Endothelial cell of umbilical vein (primary cell): ENCODE measurements at places on chromosomes 16 and 17.

- DNase-seq: no peak
Observed at GRCh38 chr17:9071016-9071415, 49.7 kb downstream of the NTN1 start.

GRCh38 chr17:44911133-44912001 is 3.9 kb downstream of the GFAP start:
- peak; percentile 36 for DNase-seq

DNA sequence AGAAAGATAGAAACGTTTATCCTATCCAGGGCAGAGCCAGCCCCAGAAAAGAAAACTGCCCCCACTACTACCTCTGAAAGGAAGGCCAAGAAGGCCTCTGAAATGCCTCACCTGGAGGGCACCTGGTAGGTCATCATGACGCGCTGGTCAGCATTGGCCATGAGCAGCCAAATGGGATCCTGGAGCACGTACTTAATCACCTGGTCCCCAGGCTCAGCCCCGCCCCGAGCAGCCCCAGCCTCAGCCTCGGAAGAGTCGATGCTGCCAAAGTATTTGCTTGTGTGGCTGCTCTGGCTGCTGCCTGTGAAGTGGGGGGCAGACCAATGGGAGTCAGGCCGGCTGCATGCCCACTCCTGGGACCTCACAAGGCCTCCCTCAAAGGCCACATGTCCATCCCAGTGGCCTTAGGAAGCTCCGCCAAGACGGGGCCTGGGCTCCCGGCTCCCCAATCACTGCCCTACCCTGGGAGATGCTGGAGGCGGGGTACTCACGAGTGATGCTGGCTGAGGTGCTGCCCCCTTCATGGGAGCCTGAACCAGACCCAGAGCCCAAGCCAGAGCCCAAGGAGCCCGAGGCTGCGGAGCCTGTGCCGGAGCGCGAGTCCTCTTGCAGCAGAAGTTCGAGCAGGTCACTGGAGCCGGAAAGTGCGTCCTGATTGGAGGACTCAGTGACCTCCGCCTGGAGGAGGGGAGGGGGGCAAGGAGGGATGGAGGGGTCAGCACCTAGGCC is 9.9 kb downstream of the PER1 start:
- DNase-seq: no peak

DNA sequence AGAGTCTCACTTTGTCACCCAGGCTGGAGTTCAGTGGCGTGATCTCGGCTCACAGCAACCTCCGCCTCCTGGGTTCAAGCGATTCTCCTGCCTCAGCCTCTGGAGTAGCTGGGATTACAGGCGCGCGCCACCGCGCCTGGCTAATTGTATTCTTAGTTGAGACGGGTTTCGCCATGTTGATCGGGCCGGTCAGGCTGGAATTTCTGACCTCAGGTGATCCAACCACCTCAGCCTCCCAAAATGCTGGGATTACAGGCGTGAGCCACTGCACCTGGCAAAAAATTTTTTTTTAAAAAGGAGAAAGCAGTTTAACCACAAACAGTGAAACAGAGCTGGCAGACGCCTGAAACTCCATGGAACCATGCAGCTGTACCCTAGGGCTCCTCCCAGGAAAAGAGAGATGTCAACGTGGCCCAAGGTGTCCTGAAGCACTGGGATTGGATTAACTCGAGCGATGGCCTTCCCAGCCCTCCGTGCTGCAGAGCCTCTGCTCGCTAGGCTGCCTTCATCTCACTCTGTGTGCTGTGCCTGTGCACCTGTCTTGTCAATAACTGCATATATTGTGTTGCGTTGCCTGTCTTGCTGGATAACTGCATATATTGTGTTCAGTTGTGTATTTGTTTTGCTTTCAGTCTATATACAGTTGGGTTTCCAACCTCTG is 29.6 kb upstream of the FOXK2 start:
- no peak for DNase-seq

DNA sequence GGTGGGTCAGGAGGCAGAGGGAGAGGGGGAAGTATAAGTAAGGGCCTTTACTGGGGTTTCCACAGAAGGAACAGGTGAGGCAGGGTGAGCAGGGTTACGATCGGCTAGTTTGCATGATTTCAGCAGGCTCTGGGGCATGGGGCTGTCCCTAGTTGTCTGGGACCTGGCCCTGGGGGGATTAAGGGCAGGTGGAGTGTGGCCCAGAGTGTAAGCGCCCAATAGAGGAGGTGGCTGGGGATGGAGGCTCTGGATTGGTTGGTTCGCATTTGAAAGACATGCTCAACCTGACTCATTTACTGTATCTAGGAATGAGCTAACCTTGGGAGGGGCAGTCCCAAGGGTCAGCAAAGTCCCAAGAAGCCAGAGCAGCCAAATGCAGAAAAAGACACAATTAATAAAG is 230.3 kb downstream of the MAP2K4 start:
- DNase-seq: no peak

GRCh38 chr16:74865922-74866598 is 91.4 kb upstream of the FA2H start:
- DNase-seq: no peak

- DNase-seq: peak; percentile 44
Observed at GRCh38 chr16:4404247-4404966, 12.0 kb downstream of the CORO7 start.

DNA sequence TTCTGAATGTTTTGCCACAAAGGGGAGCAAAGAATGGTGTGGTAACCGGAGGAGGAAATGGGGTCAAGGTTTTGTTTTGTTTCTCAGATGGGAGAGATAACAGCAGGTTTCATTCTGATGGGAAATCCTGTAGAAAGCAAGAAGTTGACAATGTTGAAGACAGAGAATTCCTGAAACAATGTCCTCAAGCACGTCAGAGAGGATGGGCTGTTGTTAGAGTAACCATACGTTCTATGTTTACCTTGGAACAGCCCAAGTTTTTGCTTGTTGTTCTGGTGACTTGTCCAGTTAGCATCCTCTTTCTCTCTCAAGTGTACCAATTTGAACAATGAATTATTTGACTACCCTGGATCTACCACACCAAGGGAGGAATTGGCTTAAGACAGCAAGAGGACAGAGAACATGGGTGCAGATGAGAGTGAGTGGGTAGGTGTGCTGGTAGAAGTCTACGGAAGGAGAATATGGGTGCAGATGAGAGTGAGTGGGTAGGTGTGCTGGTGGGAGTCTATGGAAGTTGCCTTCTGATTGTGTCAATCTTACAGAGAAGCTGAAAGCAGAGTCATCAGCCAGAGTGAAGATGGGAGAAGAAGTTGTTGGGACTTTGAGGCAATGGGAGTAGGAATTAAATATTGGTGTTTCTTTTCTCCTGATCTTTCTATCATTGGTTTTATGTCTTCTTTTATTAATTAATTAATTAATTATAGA is 14.8 kb upstream of the NSRP1 start:
- DNase-seq: peak; percentile 19

- peak; percentile 86 for DNase-seq
Observed at GRCh38 chr16:89863741-89864526, 9.5 kb upstream of the TCF25 start.

- no peak for DNase-seq
Observed at GRCh38 chr17:51730303-51731050, 428.0 kb downstream of the CA10 start.

- no peak for DNase-seq
Observed at GRCh38 chr17:27423651-27424050, 32.6 kb upstream of the KSR1 start.

- peak; percentile 50 for DNase-seq
Observed at GRCh38 chr17:74199306-74200092, 4.0 kb upstream of the RPL38 start.

- peak; percentile 37 for DNase-seq
Observed at GRCh38 chr17:57881143-57881542, 31.3 kb upstream of the MRPS23 start.

- DNase-seq: no peak
Observed at GRCh38 chr16:10497132-10498101, 83.0 kb downstream of the EMP2 start.

DNA sequence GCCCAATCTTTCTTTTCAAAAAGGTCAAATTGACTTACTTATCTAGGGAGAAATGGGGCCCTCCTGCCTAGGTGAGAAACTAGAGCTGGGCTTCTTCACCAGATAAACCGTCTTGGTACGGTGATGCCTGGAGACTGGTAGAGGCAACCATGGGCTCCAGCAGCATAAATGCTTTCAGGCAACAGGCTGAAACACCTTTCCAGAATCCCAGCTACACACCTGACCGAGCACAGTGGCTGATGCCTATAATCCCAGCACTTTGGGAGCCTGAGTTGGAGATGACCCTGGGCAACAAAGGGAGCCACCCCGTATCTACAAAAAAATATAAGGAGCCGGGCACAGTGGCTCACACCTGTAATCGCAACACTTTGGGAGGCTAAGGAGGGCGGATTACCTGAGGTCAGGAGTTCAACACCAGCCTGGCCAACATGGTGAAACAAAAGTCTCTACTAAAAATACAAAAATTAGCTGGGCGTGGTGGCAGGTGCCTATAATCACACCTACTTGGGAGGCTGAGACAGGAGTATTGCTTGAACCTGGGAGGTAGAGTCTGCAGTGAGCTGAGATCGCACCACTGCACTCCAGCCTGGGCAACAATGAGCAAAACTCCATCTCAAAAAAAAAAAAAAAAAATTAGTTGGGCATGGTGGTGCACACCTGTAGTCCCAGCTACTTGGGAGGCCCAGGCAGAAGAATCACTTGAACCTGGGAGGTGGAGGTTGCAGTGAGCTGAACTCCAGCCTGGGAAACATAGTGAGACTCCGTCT is 8.0 kb downstream of the TRAF4 start:
- no peak for DNase-seq

- DNase-seq: peak; percentile 25
Observed at GRCh38 chr17:31663576-31663975, 195.5 kb downstream of the COPRS start.

DNA sequence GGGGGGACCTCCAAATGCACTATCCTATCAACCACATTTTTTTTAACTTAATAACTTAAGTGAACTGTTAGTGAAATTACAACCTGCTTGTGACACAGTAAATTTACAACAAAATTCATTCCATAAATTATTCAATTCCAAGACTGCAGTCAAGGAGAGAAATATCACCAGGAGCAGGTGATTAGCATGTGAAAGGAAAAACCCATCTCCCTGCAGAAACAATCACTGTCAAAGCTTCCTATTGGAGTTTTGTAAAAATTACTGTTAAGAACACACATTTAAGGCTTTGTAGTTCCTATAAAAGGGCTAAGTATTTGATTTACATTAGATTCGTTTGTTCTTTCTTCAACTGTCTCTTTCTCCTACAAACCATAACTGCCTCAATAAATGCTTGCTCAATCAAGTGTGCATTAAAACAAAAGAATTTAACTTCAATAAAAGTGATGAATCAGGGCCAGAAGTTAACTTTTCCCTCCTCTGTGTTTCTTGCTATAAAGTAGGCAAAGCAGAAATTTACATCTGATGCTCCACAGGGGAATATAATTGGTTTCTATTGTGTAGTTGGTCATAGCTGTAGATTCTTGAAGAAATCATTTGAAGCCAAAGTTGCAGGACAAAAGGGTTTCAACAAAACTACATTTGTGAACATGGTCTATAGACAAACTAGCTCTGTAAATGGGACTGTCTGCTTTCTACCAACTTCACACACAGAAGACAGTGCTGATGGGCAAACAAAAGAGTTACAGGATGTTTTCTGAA is 195.1 kb upstream of the PSMD7 start:
- DNase-seq: no peak

- peak; percentile 68 for DNase-seq
Observed at GRCh38 chr17:38444151-38444550, 15.9 kb downstream of the ARHGAP23 start.

- peak; percentile 6 for DNase-seq
Observed at GRCh38 chr16:59698346-59699020, 964.4 kb upstream of the GOT2 start.

GRCh38 chr17:42428141-42428944 is 5.3 kb upstream of the CAVIN1 start:
- DNase-seq: peak; percentile 85

- DNase-seq: peak; percentile 3
Observed at GRCh38 chr17:70588003-70588402, 418.7 kb downstream of the KCNJ2 start.

- no peak for DNase-seq
Observed at GRCh38 chr17:75350706-75351105, 54.8 kb downstream of the GRB2 start.

GRCh38 chr17:10357768-10358167 is 15.0 kb downstream of the MYH13 start:
- no peak for DNase-seq

DNA sequence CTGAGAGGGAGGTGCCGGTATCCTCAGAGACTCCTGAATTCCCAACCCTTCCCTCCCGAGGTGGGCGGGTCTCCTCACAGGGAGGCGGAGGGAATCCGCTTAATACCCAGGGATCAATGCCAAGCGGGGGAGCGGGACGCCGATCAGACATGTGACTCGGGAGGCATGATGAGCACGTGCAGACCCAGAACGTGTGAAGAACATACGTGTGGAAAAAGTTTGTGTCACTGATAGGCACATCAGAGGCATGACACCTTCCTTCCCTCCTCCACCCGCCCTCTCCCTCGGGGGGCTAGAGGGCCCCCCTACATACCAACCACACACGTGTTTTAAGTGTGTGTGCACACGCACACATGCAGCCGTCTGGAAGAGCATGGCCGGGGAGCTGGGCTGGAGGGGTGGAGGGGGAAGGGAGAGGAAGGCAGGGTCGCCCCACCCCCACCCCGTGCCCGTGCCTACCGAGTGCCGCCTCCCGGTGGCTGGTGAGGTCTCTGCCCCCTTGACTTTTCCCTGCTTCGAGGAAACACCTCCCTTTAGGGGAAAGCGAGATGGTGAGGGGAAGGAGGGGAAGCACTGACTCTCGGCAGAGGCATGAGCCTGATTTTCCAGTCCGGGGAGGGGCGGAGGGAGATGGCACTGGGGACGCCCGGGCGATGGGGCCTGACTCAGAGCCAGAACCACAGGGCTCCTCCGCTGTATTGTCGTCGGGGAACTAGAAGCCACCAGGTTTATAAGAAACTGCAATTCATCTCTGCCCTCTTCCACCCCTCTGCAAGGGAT is 12.1 kb upstream of the TBX21 start:
- no peak for DNase-seq

- no peak for DNase-seq
Observed at GRCh38 chr16:51430716-51431369, 279.8 kb upstream of the SALL1 start.

DNA sequence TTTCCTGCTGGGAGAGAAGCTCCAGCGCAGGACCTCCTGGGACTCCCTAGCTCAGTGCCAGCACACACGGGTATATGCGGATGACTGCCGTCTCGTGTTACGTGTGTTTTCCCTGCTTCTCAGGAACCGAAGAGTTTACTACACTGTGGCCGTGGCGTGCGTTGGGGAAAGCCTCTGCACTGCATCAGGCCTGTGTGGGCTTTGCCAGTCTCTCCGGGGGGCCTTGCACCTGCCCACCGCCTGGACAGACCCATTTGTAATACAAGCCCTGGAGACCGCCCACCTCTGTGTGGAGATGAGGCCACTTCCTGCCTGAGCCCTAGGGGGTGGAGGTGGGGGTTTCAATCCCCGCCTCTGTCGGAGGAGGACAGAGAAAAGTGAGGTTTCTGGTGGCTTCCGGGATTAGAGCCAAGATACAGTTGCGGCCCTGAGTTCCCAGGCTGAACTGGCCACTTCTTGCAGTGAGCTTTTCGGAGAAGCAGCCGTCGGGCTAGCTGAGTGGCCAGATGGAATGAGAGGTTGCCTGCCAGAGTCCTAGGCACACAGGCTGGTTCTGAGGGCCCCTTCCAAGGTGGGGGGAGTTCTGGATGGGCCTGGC is 43.4 kb upstream of the GSE1 start:
- no peak for DNase-seq
